ENCODE measurements at places on chromosomes 7 and 10.

DNA sequence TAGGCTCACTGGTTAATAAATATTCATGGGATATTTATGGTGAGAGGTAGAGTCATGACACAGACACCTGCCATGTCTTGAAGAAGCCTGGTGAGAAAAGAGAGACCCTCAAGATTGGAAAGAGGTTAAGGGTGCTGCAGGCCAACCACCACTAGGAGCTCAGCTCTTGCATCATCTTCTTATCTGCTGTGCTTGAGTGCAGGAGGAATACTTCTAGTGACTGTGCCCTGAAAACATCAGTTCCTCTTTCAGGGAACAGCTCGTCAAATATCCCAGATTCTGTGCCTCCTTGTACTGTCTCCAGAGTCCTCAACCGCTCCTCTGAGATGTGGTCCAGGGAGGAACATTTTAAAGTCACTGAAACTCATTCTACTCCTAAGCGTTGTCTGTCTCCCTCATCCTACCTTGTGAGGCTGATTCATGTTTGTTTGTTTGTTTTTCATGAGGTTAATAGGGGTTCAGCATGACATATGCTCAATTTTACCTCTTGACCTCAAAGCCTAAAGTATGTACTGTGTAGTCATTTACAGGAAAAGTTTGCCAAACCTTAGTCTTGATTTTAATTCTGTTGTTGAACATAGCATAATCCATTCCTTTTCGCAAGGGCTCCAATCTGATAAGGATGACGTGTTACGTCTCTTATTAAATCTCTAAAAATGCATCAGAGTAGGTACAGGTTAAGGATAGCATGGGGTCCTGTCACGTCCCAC, 293.1 kb downstream of the C7orf25 start:
- no peak for DNase-seq

- DNase-seq = peak; percentile 55
These were observed 108.8 kb upstream of the PCLO start for GRCh38 chr7:83271212-83272099.

DNA sequence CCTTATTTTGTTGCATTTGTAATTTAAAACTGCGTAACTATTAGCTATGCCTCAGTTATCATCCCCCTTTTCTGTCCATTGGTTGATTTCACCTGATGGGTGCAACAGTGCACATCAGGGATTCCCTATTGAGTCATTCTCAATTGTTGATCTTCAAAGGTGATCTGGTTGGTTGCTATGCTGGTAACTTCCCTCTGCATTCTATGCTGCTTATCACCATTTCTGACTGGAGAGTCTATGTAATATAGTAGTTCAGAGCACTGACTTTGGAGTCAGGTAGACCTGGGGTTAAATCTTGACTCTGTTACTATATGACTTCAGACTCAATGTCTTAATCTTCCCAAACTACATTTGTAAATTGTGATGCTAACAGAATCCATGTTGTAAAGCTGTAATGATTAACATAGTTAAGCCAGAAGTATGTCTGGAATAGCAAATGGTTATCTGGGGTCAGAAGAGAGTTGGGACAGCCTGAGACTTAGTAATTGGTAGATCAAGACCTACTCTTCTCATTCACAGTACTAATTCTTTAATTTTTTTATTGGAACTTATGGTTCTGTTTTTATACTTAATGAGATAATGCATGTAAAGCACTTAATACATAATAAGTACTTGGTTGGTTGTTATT, 38.1 kb downstream of the EXOC6 start:
- peak; percentile 2 for DNase-seq

- DNase-seq = no peak
These were observed 620.6 kb downstream of the SUGCT start for GRCh38 chr7:40755438-40755837.

- DNase-seq = no peak
These were observed 63.1 kb downstream of the ZNRF2 start for GRCh38 chr7:30347226-30348082.

GRCh38 chr10:77478247-77478961, 159.2 kb downstream of the KCNMA1 start:
- peak; percentile 92 for DNase-seq

GRCh38 chr7:131691454-131692130, 135.2 kb upstream of the PODXL start:
- DNase-seq = no peak

DNA sequence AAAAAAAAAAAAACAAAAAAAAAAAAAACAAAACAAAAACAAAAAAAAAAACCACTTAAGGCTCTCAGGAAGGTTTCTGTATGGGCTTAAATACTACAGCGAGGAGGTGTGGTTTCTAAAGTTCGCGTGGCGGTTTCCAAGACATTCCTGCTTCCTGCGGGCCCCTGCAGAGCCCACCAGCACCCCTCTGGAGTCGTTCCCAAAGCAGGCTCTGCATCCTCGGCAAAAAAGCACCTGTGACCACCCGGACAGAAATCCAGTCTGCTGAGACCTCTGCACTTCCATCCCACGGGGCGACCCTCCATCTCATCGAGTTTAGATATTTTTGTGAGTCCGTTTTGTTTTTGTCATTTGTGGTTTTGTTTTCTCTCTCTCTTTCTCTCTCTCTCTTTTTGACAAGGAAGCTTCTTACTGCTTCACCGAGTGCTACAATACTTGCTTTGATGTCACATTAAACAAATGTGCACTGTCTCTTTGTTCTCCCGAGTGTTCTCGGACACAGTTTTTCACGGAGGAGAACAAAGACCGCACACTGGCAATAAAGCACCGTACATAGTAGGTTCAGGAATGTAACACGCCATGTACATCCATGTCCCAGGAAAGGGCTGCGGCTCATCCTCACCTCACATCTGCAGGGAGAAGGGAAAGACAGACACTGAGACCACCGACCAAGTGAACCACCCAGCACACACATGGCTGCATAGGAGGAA, 21.5 kb downstream of the PDGFA start:
- DNase-seq = no peak

- DNase-seq = no peak
These were observed 132.4 kb downstream of the DIP2C start for GRCh38 chr10:556971-557637.

DNA sequence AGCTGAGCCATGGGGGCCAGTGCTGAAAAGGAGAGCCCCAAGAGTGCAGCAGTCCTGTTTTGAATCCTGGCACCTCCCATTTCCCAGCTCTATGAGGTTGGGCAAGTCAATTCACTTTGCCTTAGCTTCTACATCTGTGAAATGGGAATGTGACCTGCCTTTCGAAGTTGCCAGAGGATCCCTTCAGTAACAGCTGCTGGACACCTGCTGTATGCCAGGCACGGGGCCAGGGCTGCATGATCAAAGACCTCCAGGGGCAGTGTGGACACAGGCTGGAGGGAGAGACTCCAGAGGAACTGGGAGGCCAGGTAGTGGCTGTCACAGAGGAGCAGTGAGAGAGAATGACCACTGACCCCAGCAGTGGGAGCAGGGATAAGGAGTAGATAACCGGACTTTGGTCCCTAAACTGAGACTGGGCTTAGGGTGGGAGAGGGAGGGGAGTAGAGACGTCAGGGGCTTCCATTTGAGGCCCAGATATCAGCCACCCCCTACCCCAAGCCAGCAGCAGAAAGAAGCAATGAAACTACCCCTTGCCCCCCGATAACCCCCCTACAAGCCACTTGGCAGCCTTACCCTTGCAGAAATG, 45.2 kb downstream of the SRRM3 start:
- DNase-seq = no peak

GRCh38 chr7:24826662-24827020, 69.4 kb upstream of the GSDME start:
- DNase-seq = no peak

- DNase-seq = peak; percentile 34
These were observed 331.6 kb downstream of the GFRA1 start for GRCh38 chr10:115941361-115941771.

GRCh38 chr10:50410066-50410811, 158.9 kb upstream of the ASAH2 start:
- peak; percentile 56 for DNase-seq

- no peak for DNase-seq
These were observed 85.2 kb upstream of the GLCCI1 start for GRCh38 chr7:7883394-7883793.

- no peak for DNase-seq
These were observed 10.5 kb upstream of the SLC26A3 start for GRCh38 chr7:107813524-107813923.

DNA sequence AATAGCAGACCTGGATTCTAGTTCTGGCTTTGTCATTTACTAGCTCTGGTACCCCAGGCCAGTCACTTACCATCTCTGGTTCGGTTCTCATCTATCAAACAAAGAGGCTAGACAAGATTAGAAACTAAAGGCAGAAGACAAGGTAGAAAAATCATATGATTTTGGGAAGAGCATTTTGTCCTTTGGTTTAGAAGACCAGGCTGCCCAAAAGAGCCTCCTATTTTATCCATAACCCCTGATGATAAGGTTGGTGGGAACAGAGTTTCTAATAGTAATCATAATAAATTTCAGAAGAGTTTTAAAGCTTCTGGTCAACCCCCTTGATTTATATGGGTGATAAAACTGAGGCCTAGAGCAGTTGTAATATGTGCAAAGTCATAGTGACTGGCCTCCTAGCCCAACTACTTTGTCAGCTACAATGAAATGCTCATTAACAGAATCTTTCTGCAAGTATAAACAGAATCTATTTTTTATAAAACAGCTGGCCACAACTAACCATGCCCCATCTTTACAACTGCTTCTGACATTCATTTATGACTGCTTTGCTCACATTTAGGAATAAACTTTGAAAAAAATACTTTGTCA, 23.4 kb downstream of the COX15 start:
- peak; percentile 53 for DNase-seq

- DNase-seq = no peak
These were observed 247.1 kb downstream of the LRMDA start for GRCh38 chr10:75678527-75678926.

GRCh38 chr10:18659819-18660535, 746 bp downstream of the ARL5B start:
- peak; percentile 71 for DNase-seq

DNA sequence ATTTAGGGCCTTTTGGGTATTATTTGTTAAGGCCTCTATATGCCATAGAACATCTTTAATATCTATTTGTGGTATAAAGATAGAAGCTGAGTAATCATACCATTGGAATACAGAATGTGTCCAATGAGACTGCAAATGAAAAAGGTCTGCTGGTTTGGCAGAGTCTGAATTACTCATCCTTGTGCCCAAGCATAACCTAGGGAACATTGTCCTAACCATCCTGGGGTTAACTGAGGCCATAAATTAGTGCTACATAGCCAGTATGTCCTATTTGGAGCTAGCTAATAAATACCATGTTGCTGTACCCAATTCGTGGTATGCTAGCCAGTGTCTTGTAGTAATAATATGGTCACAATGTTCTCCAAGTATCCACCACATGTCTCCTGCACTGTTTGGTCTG, 117.1 kb downstream of the ANKRD26 start:
- peak; percentile 11 for DNase-seq

- no peak for DNase-seq
These were observed 144.0 kb downstream of the CALN1 start for GRCh38 chr7:72268090-72268489.

DNA sequence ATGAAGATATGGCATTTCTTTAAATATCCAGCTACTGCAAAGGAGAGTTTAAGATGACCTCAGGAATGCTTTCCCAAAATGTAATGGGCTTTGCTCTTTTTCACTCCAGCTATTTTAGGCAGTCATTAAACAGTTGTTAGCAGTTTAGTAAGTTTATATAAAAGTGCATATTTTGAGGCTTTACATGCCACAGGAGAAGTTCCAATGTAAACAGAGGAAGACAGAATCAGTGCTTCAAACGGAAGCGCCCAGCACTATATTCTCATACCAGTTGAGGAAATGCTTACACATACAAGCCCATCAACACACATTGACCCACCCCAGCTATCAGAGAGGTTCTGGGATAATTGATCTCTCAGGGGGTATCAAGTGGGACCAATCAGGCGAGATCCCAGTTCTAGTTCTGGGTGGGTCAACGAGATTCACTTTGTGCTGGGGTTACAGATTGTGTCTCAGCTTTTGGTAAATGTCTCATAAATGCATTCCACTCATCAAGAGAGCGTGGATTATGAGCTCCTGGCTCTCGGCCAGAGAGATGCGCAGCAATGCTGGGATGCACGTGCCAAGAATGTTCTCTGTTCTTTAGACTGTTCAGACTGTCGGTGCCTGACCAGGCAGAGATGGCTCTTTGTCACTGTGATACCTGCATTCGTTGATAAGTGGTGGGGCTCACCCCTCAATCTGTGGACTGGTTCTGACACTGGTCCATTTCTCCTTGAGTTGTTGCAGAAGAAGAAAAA, 55.0 kb downstream of the CACNB2 start:
- DNase-seq = peak; percentile 33

GRCh38 chr10:129971381-129972144, 7.5 kb upstream of the EBF3 start:
- DNase-seq = peak; percentile 81

DNA sequence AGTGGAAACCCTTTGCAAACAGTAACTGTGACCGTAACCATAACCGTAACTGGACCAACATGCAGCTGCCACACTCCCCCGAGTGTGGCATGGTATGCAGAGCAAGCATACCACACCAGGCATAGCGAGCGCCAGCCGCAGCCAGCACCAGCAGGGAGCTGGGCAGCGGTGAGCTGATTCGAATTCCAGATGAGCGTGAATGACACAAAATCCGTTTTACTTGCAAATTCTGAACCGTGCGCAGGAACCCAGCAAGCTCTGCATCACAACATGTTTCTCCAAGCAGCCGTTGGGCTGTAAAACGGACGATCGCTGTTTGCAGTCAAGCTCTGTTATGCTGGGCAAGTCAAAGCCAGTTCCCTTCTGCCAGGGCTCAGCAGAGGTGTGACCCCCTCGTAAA, 111.1 kb downstream of the OAT start:
- no peak for DNase-seq

DNA sequence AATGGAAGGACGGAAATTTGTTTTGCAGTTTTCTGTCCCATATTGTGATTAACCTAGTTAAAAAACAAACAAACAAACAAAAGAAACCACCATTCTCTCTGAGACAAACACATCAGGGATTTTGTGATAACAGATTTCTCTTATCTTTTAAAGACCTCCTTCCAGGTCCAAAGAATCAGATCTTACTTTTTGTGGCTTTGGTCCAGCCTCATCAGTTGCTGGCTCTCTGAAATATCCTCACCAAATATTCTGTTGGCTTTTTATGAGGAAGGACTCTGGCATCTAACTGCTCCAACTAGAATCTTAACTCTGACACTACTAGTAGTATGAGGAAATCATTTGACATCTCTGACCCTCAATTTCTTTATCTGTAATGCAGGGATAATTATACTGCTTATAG, 4.8 kb downstream of the FAM204A start:
- DNase-seq = no peak

GRCh38 chr10:6273351-6273750, 70.6 kb downstream of the PFKFB3 start:
- DNase-seq = no peak

GRCh38 chr7:121054925-121055324, 66.4 kb downstream of the CPED1 start:
- DNase-seq = no peak

GRCh38 chr10:6143181-6143580, 54.3 kb downstream of the RBM17 start:
- DNase-seq = no peak

DNA sequence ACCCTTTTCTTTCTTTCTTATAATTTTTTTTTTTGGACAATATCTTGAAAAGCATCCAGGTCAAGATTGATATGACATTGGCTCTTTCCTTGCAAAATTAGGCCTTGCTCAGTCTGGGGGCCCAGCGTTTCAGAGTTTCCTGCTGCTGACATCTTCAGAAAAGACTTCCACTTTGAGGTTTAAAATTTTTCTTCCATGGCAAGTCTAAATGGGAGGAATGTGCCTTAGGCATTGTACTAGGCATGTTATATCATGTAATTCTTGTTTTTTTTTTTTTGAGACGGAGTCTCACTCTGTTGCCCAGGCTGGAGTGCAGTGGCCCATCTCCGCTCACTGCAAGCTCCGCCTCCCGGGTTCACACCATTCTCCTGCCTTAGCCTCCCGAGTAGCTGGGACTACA, 48.9 kb upstream of the PDZD8 start:
- no peak for DNase-seq

All from GM23248 (cell line).